ENCODE measurements at places on chromosomes 6 and 20. TPM values are rescaled to one million over a fixed set of nuclear protein-coding genes. Genes with fewer than 3 reads are reported as not detected.

DNA sequence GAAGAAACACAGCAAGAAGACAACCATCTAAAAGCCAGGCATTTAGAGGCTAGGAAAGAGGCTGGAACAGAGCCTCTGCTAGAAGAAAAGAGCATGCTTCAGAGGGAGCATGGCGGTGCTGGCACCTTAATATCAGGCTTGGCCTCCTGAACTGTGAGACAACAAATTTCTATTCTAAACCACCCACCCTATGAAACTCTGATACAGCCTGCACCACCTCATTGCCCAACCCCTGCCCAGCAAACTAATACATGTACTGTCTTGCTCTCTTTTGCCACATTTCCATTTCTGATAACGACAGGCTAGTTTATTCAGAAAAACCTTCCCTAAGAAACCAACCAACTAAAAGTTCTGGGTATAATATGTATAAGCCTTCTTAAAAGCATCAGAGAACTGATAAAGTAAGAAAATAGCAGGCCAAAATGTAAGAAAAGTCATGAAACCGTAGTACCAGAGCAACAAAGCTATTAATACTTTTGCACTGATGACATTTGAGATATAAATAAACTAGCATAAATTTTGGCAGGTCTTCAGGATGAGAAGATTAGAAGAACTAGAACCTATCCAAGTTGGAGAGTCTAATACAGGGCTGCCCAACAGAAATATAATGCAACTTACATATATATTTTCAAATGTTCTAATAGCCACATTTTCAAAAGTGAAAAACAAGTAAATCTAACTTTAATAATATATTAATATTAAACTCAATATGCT, 184.7 kb upstream of the HSF2 start:
- no peak overlapping the region for H3K27ac ChIP-seq
- no peaks in the 10 kb centered on the region for H3K27me3 ChIP-seq
- DNase-seq: no peak

DNA sequence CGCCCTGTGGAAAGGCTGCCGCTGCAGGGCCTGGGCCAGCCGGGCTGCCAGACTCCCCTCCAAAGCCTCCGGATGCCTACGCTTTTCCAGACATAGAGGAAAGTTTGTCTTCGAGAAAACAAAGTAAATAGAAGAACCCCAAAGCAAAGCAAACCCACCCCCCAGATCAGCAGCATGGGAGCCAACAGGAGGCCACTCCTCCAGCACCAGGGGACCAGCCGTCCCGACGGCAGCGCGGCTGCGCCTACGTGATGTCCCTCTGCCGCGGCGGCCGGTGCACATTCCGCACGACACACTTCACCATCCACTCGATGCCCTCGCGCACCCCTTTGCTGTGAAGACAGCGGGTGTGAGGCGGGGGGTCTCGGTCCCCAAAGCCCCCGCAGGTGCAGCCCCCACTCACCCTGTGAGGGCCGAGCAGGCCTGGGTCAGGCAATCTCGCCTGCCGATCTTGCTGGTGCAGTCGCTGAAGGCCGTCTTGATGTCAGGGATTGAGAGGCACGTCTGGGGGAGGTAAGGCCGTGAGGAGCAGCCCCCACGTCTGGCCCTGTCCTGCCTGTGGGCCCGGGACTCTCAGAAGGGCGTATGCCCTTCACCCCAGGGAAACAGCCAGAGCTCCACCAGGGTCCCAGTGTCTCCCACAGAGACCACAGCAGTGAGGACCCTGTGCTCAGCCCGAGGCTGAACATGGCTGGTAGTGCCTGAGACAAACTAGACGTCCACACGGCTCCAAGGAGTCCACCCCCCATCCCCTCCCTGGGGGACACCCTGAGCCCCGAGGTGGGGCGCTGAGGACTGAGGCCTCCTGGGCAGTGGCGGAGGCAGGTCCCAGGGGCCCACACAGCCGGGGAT, 4.0 kb downstream of the TNFRSF6B start:
- peak overlapping the region; percentile 70 for H3K27ac ChIP-seq
- peaks cover 43% of the 10 kb centered on the region for H3K4me1 ChIP-seq
- no peak overlapping the region for H3K4me3 ChIP-seq
- DNase-seq: no peak
- peaks cover 28% of the 10 kb centered on the region for H3K36me3 ChIP-seq

The ELOVL4 gene
- 0.19 TPM for total RNA-seq

GRCh38 chr6:130676077-130676772, 151.0 kb upstream of the SMLR1 start:
- no peak overlapping the region for H3K4me3 ChIP-seq
- no peaks in the 10 kb centered on the region for H3K4me1 ChIP-seq
- DNase-seq: peak; percentile 21
- no peaks in the 10 kb centered on the region for H3K27me3 ChIP-seq

The SLC22A2 gene
- not detected for total RNA-seq

- H3K27me3 ChIP-seq: peaks cover under 1% of the 10 kb centered on the region
- H3K36me3 ChIP-seq: no peaks in the 10 kb centered on the region
- no peak overlapping the region for H3K27ac ChIP-seq
- no peak overlapping the region for H3K4me3 ChIP-seq
- no peak for DNase-seq
- H3K4me1 ChIP-seq: no peaks in the 10 kb centered on the region
These were observed 134.5 kb upstream of the EXOC2 start for GRCh38 chr6:827431-827830.

The MCCD1 gene
- total RNA-seq: not detected

GRCh38 chr20:62728781-62729300, 20.2 kb downstream of the NTSR1 start:
- no peak for DNase-seq
- no peak overlapping the region for H3K27ac ChIP-seq

DNA sequence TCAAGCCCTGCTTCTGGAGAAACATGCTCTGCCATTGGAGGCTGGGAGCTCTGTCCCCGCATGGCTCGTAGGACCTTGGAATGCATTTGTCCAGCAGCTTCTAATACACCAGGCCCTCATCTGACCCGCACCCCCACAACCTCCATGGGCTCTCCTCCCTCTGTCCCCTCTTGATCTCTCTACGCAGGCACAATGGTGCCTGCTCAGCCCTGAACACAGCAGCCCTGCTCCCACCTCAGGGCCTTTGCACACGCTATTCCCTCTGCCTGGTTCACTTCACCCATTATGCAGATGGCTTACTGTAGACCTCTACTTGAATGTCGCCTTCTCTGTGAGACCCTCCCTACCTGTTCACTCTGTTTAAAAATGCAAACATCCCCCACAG, 27.0 kb upstream of the PTGIS start:
- H3K4me3 ChIP-seq: no peak overlapping the region
- no peak for DNase-seq
- H3K4me1 ChIP-seq: peaks cover 61% of the 10 kb centered on the region
- no peaks in the 10 kb centered on the region for H3K27me3 ChIP-seq
- no peaks in the 10 kb centered on the region for H3K36me3 ChIP-seq
- peak overlapping the region; percentile 71 for H3K27ac ChIP-seq

DNA sequence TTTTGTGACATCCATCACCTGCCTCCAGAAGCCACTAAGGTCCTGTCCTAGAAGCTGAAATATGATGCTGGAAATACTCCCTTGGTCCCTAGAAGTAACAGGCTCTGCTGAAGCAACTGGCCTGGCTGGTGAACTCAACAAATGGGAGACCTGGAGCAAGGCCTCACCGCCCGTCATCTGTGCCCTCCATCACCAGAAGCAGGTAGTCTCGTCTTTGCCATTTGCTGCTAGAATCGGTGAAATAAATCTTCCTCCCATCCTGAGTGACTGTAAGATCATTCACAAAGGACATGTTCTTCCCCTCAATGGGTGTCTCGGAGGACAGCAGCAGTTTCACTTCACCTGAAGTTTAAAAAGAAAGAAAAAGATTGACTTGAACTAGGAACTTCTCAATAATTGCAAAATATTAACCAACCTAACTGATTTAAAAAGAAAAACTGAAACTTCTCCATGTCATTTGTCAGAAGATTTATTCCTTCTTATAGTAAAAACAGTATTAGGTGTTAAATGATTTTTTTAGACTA, 21.0 kb downstream of the CST7 start:
- no peak overlapping the region for H3K4me3 ChIP-seq
- DNase-seq: no peak
- H3K36me3 ChIP-seq: peaks cover 91% of the 10 kb centered on the region
- H3K27ac ChIP-seq: no peak overlapping the region

DNA sequence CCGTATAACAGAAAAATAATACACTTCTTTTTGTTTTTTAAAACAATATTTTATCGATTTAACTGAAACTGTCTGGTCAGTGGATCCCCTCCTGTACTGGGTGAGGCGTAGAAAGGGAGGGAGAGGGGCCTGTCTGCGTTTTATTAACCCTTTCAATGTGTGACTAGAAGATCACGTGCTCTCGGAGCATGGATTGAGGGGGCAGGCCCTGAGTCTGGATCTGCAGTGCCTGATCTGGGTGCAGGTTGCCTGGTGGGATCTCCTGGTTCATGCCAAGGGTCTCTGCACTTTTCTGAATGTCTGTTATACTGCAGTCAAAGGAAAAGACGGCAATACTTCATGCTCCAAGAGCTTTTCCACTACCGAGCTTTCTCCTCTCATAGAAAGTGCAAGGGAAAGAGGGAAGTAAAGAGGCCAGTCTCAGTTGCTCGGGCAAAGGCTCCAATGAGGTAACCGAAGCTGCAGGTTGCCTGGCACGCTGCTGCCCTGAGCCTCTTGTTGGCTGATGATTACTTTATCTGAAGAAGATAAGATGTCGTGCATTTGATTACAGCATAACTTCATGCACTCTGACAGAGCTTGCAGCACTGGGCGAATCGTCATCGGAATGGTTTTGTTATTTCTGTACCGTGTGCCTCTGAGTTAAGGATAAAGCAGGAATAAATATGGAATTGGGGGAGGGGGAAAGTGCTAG, 167.5 kb upstream of the PMEPA1 start:
- H3K36me3 ChIP-seq: no peaks in the 10 kb centered on the region
- no peak for DNase-seq
- H3K27ac ChIP-seq: no peak overlapping the region
- H3K4me1 ChIP-seq: no peaks in the 10 kb centered on the region
- H3K4me3 ChIP-seq: no peak overlapping the region

DNA sequence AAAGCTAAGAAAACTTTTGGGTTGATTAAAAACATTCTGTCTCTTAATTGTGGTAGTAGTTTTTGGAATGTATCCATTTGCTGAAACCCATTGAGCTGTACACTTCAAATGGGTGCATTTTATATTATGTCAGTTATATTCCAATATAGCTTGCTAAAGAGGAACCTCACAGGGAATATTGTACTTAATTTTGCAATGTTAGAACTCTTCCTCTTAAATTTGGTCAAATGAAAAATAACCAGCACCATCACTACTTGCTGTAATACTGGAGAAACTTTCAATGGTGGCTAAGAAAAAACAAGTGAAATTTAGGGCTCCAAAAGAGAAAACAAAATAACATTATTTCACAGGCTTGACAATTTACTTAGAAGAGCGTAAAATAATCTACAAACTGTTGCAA, 651.5 kb downstream of the MAFB start:
- H3K27ac ChIP-seq: no peak overlapping the region
- H3K36me3 ChIP-seq: no peaks in the 10 kb centered on the region
- H3K4me3 ChIP-seq: no peak overlapping the region
- no peaks in the 10 kb centered on the region for H3K4me1 ChIP-seq
- DNase-seq: no peak
- H3K27me3 ChIP-seq: no peaks in the 10 kb centered on the region

DNA sequence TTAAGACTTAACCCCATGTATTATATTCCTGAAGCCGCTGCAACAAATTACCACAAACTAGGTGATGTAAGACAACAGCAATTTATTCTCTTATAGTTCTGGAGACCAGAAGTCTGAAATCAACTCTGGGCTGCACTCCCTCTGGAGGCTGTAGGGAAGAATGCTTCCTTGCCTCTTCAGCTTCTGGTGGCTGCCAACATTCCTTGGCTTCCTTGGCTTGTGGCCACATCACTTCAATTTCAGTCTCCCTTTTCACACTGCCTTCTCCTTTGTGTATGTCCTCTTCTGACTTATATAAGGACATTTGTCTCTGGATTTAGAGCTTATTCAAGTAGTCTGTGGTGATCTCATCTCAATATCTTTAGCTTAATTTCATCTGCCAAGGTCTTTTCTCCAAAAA, 141.6 kb downstream of the DHX35 start:
- peaks cover 9% of the 10 kb centered on the region for H3K27me3 ChIP-seq
- no peak for DNase-seq
- H3K4me1 ChIP-seq: no peaks in the 10 kb centered on the region
- no peak overlapping the region for H3K4me3 ChIP-seq
- H3K36me3 ChIP-seq: no peaks in the 10 kb centered on the region

The CTAGE9 gene
- total RNA-seq: not detected

GRCh38 chr20:25288291-25289181, 40.7 kb downstream of the PYGB start:
- H3K27me3 ChIP-seq: no peaks in the 10 kb centered on the region
- no peak for DNase-seq
- H3K36me3 ChIP-seq: no peaks in the 10 kb centered on the region
- no peak overlapping the region for H3K27ac ChIP-seq

The VIP gene
- 0.35 TPM for total RNA-seq

GRCh38 chr6:42314571-42315258, 97.1 kb upstream of the MRPS10 start:
- H3K27ac ChIP-seq: no peak overlapping the region
- H3K36me3 ChIP-seq: no peaks in the 10 kb centered on the region
- DNase-seq: no peak
- peaks cover 15% of the 10 kb centered on the region for H3K4me1 ChIP-seq
- no peak overlapping the region for H3K4me3 ChIP-seq

GRCh38 chr6:139290787-139291311, 949 bp downstream of the TXLNB start:
- H3K27ac ChIP-seq: peak overlapping the region; percentile 89
- H3K4me1 ChIP-seq: peaks cover 7% of the 10 kb centered on the region
- no peaks in the 10 kb centered on the region for H3K27me3 ChIP-seq
- no peak for DNase-seq

Data from heart right ventricle (tissue), 16 donors.